ENCODE measurements at places on chromosomes 12 and 14.

DNA sequence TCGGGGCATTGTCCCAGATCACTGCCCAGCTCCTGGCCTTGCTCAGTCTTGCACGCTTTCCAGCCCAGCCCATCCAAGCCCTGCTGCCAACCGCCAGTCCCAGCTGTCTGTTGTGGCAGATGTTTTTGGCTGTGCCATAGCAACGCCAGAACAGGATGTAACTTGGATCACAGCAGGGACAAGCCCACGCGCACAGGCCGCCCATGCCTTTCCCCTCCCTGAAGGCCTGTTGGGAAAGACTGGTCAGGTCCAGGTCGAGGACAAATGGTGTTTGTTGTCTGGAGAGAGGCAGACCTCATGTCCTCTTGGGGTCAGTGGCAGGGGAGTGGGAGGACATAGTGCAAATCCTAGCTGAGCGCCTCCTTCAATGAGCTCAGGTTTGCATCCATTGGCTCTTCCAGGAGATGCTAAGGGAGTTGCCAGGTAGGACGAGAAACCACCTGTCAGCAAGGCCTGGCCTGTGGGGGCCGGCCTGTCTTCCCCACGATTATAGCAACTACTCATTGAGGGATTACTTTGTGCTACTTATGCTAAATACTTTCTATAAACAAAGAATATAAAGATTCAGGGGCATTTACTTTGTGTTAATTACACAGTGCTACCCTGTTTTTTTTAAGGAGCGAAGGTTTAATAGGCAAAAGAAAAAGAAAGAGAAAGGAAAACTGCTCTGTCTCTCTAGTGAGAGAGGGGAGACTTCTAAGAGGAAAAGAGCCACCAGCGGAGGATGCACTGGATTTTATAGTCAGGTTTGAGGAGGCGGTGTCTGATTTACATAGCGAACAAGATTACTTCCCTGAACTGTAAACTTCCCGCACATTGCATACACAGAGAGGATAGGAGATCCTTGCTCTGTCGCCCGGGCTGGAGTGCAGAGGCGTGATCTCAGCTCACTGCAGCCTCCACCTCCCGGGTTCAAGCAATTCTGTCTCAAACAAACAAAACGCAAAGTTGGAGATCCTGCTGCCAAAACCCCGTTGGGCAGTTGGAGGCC, 42.8 kb upstream of the CORO1C start:
- DNase-seq = peak; percentile 67

GRCh38 chr14:100117633-100118395, 41.6 kb downstream of the DEGS2 start:
- no peak for DNase-seq

DNA sequence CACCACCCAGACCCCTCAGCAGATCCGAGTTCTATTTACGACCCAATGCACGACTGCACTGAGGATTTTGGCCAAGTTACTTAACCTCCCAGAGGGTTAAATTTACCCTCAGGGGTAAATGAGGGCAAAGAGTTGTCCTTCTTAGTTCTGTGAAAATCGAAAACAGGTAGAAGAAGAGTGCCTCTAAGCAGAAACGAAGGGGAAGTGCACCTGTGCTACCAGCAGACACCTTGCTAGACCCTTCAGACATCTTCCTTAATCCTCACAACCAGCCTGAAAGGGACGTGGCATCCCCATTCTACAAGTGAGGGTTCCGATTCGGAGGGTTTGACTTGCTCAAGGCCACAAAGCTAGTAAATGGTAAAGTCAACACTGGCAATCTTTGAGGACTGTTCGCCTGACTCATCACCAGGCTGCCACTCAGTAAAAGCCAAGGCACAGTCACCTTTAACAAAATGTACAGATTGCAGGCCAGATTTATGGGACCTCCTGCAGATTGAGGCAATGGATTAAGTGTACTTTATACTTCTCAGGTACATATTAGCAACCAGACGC, 1.6 kb downstream of the GSG1 start:
- peak; percentile 26 for DNase-seq

DNA sequence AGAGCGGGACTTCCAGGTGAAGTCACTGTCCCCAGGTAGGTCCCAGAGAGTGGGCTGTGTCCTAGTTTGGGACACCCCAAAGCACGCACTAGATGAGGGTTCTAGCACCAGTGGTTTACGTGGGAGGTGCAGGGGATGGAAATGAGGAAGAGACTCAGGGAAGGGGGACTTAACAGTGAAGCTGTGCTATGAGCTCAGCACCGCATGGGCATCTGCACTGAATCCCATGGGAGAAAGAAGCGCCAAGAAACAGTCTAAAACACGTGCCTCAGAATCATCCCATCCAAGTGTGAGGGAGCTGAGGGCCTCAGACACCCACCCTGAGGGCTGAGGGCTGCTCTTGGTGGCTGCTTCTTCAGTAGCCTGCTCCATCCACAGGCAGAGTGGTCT, 71.5 kb upstream of the ZFP36L1 start:
- no peak for DNase-seq

DNA sequence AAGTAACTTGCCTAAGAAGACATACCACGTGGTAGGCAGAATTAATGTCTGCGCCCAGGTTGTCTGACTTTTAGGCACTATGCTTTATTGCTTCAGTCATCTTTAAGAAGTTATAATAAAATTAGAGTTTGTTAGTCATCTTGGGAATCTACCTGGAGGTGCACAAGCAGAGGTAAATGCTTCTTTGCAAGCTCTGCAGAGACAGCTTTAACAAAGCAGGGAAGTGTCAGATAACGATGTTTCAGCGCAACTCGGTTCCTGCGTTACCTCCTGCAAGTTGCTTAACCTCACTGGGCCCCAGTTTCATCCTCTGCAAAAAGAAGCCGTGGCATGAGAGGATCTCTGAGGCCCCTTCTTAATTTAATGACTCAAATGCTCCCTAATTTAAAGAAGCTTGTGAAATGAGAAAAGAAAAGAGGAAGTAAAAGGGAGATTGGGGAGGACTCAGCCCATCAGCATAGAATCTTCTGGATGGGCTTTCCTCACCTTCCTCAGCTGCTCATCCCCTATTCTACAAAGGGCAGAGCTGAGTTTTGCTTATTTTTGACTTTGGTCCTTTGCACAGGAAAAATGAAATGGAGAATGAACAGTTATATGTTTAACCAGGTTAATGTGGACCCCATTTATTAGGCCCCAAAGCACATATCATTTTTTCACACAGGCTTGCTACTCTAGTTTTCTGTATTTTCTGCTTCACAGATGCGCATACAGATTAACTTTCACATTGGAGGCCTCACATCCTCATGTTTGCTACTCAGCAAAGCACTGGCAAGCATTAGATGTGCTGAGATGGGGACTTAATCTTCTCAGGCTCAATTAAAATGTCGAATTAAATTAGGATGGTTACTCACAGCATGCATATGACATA, 5.1 kb downstream of the ARHGDIB start:
- DNase-seq = peak; percentile 36

DNA sequence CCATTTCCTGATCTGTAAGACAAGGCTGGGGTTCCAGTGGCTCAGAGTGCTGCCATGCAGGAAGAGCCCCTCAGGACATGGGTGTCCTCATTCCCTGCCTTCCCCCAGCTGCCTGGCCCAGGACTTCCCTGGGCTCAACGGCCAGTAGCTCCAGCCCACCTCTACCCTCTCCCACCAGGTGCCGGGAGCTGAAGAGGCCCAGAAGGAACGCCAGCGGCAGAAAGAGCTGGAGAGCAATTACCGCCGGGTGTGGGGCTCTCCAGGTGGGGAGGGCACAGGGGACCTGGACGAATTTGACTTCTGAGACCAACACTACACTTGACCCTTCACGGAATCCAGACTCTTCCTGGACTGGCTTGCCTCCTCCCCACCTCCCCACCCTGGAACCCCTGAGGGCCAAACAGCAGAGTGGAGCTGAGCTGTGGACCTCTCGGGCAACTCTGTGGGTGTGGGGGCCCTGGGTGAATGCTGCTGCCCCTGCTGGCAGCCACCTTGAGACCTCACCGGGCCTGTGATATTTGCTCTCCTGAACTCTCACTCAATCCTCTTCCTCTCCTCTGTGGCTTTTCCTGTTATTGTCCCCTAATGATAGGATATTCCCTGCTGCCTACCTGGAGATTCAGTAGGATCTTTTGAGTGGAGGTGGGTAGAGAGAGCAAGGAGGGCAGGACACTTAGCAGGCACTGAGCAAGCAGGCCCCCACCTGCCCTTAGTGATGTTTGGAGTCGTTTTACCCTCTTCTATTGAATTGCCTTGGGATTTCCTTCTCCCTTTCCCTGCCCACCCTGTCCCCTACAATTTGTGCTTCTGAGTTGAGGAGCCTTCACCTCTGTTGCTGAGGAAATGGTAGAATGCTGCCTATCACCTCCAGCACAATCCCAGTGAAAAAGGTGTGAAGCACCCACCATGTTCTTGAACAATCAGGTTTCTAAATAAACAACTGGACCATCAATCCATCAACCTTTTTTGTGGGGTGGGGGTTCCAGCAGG, 17.6 kb downstream of the AGAP2 start:
- DNase-seq = no peak

All from umbilical cord (tissue), 2 donors.